GM04504 (cell line): ENCODE measurements at places on chromosomes 6 and 20.

GRCh38 chr6:118294906-118295305, 253.2 kb upstream of the PLN start:
- DNase-seq: no peak

GRCh38 chr20:14521436-14521835, 184.0 kb upstream of the FLRT3 start:
- DNase-seq: no peak

GRCh38 chr20:48702455-48702913, 125.3 kb downstream of the PREX1 start:
- no peak for DNase-seq

GRCh38 chr6:96898241-96898851, 655 bp upstream of the NDUFAF4 start:
- no peak for DNase-seq

DNA sequence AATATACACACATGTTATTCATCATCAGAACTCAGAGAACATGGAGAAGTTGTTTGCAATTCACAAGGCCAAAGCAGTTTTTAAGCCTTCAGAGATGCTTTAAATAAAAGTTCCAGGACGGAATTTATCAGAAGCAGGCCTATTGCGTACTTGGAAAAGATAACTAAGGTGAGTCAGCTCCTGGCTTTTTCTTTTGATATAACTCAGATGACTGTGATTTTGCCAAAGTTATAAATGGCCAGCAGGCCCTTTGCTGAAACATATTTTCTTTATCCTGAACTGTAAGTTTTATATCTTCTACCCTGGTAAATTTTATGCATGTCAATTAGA, 55.0 kb upstream of the PLCB1 start:
- no peak for DNase-seq

- no peak for DNase-seq
Measured at GRCh38 chr20:49420811-49421295, 61.6 kb downstream of the KCNB1 start.

DNA sequence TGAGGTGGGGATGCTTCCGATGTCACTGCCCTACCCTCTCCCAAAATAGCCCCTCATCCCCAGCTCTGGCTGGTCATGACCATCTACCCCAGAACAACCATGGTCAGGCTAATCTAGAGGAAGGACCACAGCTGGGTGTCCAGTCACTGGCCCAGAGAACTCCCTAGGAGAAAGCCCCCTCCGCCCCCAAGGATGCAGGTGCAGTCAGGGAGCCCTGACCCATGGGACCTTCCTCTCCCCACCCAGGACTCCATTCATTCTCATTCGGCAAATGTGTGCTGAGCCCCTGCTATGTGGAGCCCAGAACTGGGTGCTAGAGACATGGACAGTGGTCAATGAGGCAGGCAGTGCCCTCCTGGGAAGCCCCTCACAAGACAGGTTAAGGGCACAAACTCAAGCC, 60.5 kb downstream of the JPH2 start:
- no peak for DNase-seq

DNA sequence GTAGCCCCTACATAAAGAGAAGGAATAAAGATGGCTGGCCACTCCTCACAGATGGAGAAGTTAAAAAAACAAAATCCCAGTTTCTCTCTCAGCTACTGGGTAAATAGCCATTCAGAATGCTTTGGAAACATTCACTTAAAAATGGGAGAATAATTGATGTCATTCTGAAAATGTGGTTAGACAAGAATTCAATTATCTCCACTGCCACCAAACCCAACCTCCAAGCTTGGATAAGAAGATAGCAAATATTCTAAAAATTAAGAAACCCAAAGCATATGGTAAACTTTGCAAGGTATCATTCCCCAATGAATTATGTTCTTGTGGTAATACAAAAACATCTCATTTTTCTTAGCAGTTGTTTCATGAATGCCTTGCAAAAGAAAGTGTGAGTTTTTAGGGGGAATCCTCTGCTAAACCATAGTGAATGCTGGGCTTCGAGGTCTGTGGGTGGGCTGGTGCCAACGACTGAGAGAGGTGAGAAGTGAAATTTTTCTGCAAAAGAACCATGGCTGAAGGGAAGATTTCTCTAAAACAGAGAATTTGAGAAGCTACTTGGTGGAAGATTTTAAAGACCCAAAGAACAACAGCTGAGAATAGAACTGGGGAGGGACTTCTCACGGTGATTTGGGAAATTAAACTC, 497.9 kb upstream of the JARID2 start:
- peak; percentile 62 for DNase-seq

DNA sequence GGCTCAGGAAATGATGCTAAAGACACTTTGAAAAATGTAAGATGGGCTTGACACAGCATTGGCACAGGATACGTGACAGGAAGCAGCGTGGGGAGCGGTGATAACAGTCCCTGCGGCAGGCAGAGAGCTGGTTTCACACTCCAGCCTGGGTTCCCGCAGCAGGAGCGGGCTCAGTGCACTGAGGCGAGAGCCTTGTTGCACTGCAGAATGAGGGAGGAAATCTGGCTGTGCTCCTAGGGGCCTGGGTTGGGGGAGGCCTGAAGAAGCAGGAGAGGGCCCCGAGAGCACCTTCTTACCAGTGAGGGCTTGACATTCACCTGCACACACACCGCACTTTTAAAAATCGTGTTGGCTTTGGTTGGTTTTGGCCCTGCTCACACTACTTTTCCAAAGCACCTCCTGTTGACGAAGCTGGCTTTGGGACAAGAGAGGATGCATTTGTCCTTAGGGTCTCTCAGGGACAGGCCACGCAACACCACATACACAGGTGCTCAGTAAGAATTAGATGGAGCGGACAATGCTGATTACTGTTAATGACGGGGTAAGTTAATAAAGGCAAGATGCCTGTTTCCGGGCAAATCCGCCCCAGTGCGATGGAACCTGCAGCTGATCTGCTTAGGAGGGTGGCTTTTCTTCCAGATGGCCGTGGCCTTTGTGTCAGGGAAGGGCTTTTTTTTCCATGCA, 49.4 kb upstream of the ARMC2 start:
- DNase-seq: no peak

DNA sequence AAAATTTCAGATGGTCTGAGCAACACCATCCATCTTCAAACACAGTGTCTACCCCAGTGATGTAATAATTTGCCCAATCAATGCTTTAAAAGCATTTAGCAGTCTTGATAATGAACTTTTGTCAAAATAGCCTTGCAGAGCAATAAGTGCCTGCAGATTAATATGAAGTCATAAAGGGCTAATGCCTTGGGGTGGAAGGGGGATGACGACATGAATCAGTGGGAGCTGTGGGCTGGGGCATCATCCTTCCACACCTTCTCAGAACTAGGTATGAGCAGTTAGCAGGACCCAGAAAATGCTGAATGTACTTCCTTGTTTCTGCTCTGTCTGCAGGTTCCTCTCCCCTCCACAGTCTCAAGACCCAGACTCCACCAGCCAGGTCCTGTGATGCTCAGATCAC, 166.2 kb upstream of the MAFB start:
- DNase-seq: no peak
